Lung (tissue), 17 donors: ENCODE measurements at places on chromosomes 12 and 14.

GRCh38 chr12:19525274-19525673 lies 86.0 kb downstream of the AEBP2 start:
- DNase-seq, result no peak

- no peak for DNase-seq
Measured at GRCh38 chr14:66121859-66122258, 364.3 kb upstream of the CCDC196 start.

- DNase-seq, result no peak
Measured at GRCh38 chr14:61925043-61925442, 162.8 kb downstream of the SNAPC1 start.

DNA sequence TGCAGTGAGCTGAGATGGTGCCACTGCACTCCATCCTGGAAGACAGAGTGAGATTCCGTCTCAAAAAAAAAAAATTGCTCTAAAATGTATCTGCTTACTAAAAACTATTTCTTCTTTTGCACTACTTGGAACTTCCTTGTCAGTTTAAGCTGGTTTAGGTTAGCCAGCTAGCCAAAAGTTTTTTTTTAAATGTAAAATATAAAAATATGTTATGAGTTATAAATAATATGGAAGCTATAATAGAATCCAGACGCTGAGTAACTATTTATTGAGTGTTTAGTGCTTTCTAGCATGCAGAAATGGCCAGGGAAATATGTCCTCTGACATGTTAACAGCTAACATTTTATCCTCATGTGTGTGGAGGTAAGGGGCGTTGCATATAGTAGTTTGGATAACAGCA lies 85.6 kb downstream of the PLEKHA5 start:
- no peak for DNase-seq

- DNase-seq, result peak; percentile 46
Measured at GRCh38 chr12:9372202-9372601, 164.0 kb upstream of the PZP start.

DNA sequence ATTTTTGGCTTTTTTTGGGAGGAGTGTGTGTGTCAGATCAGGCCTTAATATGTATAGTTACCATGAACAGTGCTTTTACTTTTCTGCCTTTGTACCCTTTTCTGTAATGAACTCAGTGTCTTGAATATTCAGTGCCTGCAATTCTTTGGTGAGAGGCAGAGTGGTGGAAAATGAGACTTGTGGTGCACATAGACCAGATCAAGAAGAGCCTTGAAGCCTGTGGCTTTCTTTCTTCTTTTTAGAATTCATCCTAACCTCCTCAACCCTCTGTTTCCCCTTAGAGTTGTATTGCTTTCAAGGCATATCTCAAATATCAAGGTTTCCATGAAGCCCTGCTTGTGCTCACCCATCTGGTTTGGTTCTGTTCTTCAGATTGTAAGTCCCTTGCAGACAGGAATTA lies 2.6 kb downstream of the YLPM1 start:
- DNase-seq, result no peak

- no peak for DNase-seq
Measured at GRCh38 chr12:11894890-11895289, 175.8 kb upstream of the BCL2L14 start.

DNA sequence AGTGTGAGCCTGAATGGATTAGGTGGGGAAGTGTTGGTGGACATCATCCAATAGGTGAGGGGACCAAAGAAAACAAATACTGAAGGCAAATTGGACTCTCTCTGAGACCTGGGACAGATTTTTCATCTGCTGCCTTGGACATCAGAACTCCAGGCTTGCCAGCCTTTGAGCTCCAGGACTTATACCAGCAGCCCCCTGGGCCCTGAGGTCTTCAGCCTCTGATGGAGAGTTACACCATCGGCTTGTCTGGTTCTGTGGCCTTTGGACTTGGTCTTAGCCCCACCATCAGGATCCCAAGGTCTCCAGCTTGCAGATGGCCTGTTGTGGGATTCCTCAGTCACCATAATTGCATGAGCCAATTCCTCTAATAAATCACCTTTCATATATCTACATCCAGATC lies 80.8 kb upstream of the SLC8A3 start:
- DNase-seq, result no peak

- no peak for DNase-seq
Measured at GRCh38 chr12:44314007-44314500, 478.2 kb downstream of the TMEM117 start.

- DNase-seq, result no peak
Measured at GRCh38 chr14:89368490-89369477, 48.2 kb downstream of the FOXN3 start.

DNA sequence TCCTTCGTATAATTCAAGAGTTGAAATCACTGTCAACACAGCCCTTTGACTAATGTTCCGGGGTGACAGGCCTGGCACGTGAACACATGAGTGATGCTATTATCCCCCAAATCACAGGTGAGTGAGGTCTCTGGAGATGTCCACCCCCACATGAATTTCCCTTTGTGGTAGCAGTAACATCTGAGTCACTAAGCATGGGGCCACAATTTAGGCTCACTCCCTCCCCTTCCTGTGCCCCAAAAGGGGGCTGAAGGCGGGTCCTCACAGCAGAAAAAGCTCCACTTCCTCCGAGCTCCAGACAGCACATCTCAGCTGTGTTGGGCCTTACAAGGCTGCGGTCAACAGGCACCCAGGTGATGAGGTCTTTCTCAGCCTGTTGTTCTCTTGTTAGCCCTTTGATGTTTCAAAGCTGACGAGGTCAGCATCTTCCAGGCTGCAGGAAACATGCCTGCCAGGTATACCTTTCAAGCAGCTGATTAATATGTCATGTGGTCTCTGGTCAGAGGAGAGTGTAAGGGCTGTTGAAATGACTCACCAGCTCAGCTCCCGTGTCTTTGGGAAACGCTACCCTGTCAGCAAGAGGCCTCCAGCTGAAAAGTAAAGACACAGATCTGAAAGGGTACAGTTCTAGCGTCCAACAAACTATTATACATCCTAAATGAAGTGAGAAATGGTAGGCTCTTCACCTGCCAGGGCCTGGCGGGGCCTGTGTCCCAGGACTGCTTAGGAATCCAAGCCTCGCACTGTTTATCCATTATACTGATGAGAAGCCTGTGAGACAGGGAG lies 107.3 kb downstream of the ZFP36L1 start:
- no peak for DNase-seq

GRCh38 chr12:5305886-5306545 lies 125.9 kb upstream of the NTF3 start:
- no peak for DNase-seq

- no peak for DNase-seq
Measured at GRCh38 chr12:120214626-120215356, 13.9 kb upstream of the RPLP0 start.

GRCh38 chr14:61456720-61457119 lies 135.3 kb downstream of the PRKCH start:
- DNase-seq, result peak; percentile 74

- DNase-seq, result no peak
Measured at GRCh38 chr12:107094183-107094448, 767 bp upstream of the CRY1 start.

GRCh38 chr12:89877671-89878070 lies 169.0 kb upstream of the ATP2B1 start:
- no peak for DNase-seq

GRCh38 chr14:99313234-99313633 lies 41.2 kb upstream of the BCL11B start:
- no peak for DNase-seq

DNA sequence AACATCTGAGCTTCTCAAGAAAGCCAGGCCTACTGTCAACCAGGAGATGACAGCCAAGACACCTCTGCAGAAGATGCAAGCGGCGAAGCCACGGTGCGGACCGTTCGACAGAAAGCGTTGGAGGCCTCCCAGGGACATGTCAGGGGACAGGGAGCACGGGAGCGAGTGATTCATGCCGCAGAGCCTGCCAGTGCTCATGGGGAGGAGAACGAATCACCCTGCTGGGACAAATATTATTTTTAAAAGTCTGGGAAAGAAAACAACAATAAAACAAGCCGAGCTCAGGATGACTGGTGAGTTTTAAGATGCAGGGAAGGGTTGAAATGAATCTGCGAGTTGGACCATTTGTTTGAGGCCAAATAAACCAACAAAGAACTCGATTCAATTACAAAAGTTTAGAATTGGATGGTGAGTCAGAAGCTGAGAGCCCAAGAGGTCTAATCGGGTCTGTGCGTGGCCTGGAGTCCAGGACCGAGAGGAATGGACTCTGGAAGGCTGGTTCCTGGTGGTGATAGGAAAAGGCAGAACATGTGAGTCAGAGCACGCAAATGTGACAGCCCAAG lies 91.0 kb downstream of the RBM19 start:
- DNase-seq, result no peak

GRCh38 chr14:24334431-24335291 lies at the start of gene ADCY4:
Gene ADCY4 (minus strand): TSS chr14:24335071. CDS start chr14:24334652, 419 bp downstream.
- DNase-seq, result peak; percentile 32

- no peak for DNase-seq
Measured at GRCh38 chr12:129145381-129145780, 292.1 kb downstream of the GLT1D1 start.

DNA sequence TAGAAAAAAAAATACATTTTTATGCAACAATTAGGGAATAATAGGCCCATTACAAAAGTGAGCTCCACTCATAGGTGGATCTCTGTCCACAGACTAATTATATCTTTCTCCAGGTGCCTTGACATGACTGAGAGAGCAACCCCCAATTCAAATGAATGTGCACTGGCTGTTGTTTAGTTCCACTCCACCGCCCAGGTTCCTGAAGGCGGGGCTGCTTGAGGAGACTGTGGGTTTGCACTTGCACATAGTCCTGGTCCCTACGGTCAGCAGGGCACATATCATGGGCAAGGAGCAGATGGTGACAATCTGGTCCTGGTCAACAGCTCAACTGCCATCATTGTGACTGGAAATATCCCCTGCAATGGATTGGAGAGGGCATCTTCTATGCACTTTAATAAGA lies 195.6 kb upstream of the PWP1 start:
- no peak for DNase-seq

GRCh38 chr12:72228424-72228823 lies 43.7 kb upstream of the TRHDE start:
- no peak for DNase-seq

DNA sequence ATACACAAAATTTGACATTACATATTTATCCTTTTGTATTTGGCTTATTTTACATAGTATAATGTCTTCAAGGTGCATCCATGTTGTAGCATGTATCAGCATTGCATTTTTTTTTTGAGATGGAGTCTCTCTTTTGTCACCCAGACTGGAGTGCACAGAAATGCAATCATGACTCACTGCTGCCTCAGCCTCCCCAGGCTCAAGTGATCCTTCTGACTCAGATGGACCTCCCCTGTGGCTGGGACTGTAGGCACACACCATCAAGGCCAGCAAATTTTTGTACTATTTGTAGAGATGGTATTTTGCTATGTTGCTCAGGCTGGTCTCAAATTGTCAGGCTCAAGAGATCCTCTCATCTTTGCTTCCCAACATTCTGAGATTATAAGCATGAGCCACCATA lies 214.4 kb upstream of the ALG10B start:
- no peak for DNase-seq

DNA sequence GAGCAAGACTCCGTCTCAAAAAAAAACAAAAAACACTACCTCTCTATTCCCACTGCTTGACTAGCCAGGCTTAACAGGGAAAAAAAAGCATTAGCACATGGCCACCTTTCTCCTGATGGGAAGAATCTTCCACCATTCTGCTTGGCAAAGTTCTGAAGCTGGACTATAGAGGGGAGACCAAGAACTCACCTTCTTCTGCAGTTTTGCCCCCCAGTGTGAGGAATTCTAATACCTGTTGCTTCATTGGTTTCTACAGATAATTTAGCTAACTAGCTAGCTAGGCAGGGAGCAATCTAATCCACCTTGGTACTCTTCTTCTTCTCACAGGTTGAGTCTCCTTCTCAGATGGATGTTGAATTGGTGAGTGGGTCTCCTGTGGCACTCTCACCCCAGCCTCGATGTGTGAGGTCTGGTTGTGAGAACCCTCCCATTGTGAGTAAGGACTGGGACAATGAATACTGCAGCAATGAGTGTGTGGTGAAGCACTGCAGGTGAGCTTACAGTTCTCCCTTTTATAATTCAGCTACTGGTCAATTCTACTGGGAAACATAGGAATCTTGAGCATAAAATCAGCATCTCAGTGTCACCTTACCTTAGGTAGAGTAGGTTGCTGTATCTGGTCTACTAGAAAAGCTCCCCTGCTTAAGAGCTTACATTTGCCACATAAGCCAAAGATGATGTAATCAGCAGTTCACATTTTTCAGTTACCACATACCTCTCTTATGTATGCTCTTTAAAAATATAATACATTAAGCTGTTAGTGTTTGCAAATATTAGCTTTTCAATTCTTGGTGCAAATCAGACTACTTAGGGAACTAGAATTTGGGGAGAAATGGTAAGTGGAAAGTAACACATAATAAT lies 16.0 kb downstream of the METTL3 start:
- peak; percentile 56 for DNase-seq

GRCh38 chr14:51333901-51334521 lies 94.0 kb downstream of the TMX1 start:
- DNase-seq, result no peak

GRCh38 chr14:42095155-42095554 lies 488.5 kb downstream of the LRFN5 start:
- DNase-seq, result no peak

DNA sequence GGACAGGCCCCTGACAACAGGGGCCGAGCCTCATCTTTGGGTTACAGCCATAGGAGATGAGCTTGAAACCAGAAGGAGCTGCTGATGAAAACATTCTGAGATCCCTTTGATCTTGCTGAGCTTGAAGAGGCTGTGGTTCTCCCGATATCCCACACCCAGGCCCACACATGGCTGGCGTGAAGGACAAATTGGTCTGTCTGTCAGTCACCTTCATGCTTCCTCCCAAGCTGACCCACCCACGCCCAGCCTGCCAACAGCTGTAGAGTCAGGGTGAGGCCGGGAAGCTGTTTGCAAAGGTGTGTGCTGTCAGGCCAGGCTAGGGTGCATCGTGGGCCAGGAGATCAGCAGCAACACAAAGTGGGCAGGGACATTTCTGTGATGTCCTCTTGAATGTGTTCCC lies 43.2 kb downstream of the FZD10 start:
- no peak for DNase-seq

DNA sequence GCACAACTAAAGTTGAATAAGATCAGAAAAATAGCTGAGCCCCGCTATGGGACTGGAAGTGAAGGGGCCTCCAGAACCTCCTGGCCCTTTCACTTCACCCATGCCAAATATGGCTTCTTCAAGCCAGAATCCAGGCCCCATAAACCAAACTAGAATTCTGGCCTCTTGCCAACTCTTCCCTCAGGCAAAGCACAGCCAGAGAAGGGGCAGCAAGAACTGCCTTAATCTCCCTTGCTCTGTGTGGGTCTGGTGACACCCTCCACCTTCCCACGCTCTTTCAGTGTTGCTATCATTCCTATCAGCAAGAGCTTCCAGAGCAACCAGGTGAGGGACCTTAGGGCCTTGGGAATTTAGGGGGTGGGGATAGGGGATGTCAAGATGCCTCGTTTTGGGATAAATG lies 3.1 kb upstream of the PNMA1 start:
- peak; percentile 78 for DNase-seq

DNA sequence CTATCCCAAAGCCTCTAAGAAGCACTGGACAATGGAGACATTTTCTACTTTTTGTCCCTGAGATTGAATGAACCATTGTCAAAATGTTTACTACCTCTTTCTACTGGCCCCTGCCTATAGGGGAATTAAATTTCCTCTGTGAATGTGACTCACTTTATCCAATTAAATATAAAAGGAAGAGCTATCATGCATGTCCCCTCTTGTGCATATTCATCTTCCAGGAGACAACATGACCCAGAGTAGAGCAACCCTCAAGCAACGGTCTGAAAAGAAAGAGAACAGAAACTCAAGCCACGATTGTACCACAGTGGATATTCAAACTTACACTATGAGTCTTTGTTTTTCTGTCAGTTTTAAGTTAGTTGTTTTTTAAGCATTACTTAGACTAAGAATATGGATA lies 938.4 kb upstream of the ATXN7L3B start:
- DNase-seq, result no peak
